Renal cortical epithelial cell (primary cell): ENCODE measurements at places on chromosomes 6 and 20. TPM values are rescaled to one million over a fixed set of nuclear protein-coding genes. Genes with fewer than 3 reads are reported as not detected.

The CTCFL gene
- total RNA-seq: not detected in 2 replicates

The HRH3 gene
- not detected in 2 replicates for total RNA-seq

The HLA-DQA1 gene
- total RNA-seq: 1.9 TPM in 1 of 2 replicates, not detected in the other

The ID1 gene
- total RNA-seq: 88.2 and 251 TPM in 2 replicates

The ZC2HC1B gene
- not detected in 2 replicates for total RNA-seq

- DNase-seq: peak; percentile 61
Measured at GRCh38 chr6:5471637-5472398, 210.5 kb downstream of the FARS2 start.

GRCh38 chr20:50645253-50646068 lies 45.9 kb downstream of the RIPOR3 start:
- DNase-seq: peak; percentile 98

DNA sequence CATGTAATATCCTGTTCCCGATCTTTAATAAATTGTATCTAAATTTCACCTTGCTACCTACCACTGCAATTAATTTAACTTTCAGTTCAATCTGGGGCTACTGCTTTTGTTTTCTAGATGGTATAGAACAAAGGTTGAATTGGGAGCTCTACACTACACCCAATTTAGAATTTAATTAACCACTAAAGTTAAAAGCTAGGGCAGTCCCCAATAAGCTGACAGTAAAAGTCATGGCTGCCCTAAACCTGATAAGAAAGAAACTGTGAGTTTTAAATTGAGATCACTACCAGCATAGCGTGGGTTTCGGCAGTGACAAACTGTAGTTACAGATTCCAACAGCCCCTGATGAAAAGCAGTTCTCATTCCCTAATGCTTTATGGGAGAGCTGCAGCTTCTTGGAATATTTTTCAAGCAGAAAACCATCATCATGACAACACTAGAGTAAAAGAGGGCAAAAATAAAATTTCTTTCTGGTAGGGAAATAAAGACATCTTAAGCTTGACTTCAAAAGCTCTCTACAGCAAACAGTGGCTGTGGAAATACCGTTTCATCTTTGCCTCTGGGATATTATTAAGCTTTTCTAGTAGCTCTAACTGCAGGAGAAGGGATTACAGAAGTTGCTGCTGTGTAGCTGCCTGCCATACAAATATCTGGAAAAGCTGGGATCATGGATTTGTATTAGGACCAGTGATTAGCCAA lies 1372.1 kb downstream of the EPHA7 start:
- DNase-seq: no peak

- no peak for DNase-seq
Measured at GRCh38 chr6:142624978-142625715, 319.8 kb downstream of the HIVEP2 start.

DNA sequence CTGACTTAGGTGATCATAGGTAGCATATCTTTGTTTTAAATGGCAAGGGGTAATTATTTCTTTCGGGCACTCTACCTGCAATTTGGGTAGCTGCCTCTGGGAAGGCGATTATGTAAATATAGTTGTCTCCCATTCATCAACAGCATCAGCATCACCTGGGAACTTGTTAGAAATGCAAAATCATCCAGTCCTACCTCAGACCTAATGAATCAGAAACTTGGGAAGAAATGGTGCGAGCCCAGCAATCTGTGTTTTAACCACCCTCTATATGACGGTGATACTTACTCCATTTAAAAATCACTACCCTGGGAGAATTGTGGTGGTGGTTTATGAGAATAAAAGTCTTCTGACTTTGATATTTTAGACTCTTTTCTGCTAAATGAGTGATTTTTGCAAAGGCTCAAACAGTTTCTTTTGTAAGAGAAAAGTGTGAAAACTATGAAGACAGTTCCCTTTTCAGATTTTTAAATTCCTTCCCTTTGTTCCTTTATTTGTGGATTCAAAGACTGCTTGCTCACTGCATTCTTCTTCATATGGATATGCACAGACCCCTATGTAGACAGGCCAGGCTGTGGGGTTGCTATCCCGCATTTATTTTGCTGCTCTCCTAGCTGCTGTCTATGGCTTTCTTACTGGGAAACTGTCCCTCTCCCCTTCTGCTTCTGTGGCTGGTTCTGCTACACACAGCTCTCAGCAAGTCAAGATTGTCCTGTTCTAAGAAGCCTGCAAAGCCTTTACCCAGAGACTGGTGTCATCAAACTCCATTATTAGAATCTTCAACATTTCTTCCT lies 365.3 kb downstream of the RNF144B start:
- no peak for DNase-seq

DNA sequence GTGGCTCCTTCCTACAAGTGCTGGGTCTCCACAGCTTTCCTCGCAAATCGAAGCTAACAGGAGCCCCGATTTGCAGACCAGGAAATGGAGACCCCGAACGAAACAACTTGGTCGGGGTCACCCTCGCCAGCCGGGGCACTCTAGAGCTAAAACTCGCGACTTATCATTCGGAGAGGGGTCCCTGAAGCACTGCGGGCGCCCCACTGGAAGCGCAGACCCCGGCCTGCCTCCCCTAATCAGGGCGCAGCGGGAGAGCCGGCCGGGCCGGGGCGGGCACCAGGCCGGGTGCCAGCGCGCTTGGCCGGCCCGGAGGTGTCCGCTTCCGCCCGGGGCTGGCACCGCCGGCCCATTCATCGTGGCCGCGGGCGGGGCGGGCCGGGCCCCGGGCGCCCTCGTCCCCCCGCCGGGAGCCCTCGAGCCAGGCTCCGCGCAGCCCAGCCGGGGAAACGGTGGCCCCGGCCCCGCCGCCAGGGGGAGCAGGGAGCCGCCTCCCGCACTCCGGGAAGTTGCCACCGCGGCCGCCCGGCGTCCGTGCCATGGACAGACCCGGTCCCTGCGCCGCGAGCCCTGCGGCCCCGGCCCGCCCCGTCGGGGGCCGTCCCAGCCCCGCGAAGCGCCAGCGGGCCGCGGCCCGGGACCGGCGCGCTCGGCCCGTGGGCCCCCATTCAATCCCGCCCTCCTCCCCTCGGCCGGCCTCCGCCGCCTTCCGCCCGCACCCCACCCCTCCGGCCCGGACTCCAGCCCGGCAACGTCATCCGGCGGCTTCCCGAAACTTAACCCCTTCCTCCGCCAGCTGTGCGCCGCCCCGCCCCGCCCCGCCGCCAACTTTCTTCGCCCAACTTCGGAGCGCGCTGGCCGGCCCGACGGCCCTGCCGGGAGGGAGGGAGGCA lies 961 bp downstream of the RRBP1 start:
- no peak for DNase-seq

DNA sequence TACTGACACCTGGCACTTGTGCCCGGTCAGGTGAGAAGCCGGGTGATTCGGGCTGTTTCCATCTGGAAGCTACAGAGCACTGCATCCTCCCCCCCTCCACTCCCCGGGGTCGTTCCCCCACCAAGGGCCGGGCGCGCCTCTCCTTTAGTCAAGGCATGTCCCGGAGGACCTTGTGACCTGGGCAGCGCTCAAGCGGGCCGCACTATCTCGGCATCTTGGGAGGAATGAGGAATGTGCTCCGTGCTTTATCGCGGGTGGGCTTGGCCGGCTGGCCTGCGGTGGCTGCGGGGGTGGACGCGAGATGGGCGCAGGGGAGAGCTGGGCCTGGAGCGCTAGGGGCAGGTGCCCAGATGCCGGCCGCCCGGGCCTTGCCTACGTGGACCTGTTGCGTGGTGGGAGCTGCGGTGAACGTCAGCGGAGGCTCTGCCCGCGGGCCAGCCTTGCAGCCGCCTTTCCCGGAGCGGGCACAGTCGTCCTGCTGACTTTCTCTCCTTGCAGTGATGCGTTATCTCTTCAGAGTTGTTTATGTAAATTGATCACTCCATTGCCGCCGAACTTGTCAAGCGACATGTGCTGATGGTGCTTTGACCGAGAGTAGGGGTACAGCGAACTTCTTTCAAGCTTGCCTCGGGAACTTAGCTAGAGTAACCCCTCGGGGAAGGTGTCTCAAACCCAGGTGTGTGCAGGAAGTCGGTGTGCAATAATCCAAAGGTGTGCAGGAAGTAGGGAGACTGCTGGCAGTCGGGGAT lies 1.1 kb downstream of the LRRC1 start:
- DNase-seq: no peak
